A549 treated with dexamethasone at 1 μM for 4 hours (cell line): ENCODE measurements at places on chromosomes 12 and 14. TPM values are rescaled to one million over a fixed set of nuclear protein-coding genes. Genes with fewer than 3 reads are reported as not detected.

Gene LUM
- 0.21 to 0.48 TPM (median 0.31 TPM) in 5 replicates for total RNA-seq

Gene GZMB
- not detected in 5 replicates for total RNA-seq

Gene CLEC4E
- total RNA-seq, result 0.12 to 0.41 TPM (median 0.28 TPM) in 5 replicates

Gene NCOR2
- 119 to 252 TPM (median 242 TPM) in 5 replicates for total RNA-seq

Gene BAG5
- total RNA-seq, result 24.5 to 31.4 TPM (median 26.1 TPM) in 5 replicates

Gene MCRS1
- total RNA-seq, result 57.2 to 65.1 TPM (median 64.3 TPM) in 5 replicates

Gene CLEC4A
- total RNA-seq, result 0.37 TPM in 1 of 5 replicates, not detected in the others

Gene P2RX2
- total RNA-seq, result 0.05 TPM in 1 of 5 replicates, not detected in the others

Gene DACT1
- 0.47 to 0.76 TPM (median 0.59 TPM) in 5 replicates for total RNA-seq

Gene LRRC10
- not detected in 5 replicates for total RNA-seq

Gene MAP3K9
- 4.8 to 7.9 TPM (median 6.8 TPM) in 5 replicates for total RNA-seq

Gene ZNF740
- 12.4 to 16.9 TPM (median 14.3 TPM) in 5 replicates for total RNA-seq

Gene FRMD6
- total RNA-seq, result 26.3 to 42.4 TPM (median 35.5 TPM) in 5 replicates

Gene TSPAN19
- total RNA-seq, result 0.13 TPM in 1 of 5 replicates, not detected in the others

Gene ZDHHC22
- total RNA-seq, result 0.20 to 0.27 TPM (median 0.23 TPM) in 5 replicates

Gene DPY19L2
- total RNA-seq, result 1.1 to 1.8 TPM (median 1.6 TPM) in 5 replicates

Gene TMEM179
- total RNA-seq, result 0.07 to 0.33 TPM (median 0.24 TPM) in 5 replicates

Gene RFLNA
- 0.07 to 0.24 TPM (median 0.09 TPM) in 5 replicates for total RNA-seq
